NK-92 treated with Interleukin-12 subunit alpha and Interleukin-12 subunit beta, amount 100 ng/mL, for 24 hours (cell line): ENCODE measurements at places on chromosomes 1 and 21.

DNA sequence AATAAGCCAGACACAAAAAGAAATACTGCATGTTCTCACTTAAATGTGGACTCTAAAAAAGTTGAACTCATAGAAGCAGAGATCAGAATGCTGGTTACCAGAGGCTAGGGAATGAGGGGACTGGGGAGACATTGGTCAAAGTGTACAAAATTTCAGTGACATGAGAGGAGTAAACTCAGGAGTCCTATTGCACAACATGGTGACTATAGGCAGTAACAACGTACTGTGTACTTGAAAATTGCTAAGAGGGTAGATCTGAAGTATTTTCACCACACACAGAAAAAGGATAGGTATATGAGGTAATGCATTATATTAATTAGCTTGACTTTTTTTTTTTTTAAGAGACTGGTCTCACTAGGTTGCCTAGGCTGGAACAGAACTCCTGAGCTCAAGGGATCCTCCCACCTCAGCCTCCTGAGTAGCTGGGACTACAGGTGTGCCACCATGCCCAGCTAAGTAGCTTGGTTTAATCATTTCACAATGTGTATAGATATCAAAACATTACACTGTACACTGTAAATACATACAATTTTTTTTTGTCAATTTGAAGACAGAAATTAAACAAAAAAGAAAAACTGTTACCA is 7.4 kb downstream of the ZNF496 start:
- no peak for DNase-seq

- DNase-seq: no peak
These were observed 18.4 kb upstream of the TSPAN2 start for GRCh38 chr1:115107516-115108260.

DNA sequence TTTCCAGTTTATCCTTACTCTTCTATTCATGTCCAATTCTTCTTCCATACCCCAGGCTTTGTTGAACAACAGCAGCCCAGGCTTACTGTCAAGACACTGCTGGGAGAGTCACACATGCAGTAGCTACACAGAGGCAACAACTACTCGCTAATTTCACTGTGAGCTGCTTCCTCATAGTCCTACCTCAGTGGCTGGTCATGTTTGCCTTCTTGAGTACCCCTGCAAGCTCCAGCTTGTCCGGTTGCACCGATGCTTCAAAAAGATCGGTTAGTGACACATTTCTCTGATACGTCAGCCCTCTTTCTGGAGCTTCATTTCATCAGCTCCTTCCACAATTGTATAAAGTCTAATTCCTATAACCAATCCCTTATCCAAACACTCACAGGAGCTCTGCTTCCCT is 246.7 kb upstream of the NFIA start:
- DNase-seq: no peak

DNA sequence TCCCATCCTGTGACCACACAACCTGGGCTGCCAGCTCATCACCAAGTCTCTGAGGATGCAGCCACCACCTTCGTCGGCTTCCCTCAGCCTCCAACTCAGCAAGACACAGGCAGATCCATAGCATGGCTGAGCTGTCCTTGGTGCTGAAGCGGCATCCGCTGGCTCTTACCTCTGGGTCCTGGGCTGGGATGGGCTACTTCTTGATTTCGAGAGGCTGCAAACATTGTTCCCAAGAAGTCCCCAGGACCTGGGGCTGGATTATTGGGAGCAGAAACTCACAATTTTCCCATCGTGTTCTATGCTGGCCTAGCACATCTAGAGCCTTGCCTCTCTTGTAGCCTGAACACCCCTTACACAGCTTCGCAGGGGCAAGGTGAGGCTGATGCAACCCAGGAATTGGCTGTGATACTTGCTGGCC is 24.9 kb upstream of the C1QA start:
- no peak for DNase-seq

DNA sequence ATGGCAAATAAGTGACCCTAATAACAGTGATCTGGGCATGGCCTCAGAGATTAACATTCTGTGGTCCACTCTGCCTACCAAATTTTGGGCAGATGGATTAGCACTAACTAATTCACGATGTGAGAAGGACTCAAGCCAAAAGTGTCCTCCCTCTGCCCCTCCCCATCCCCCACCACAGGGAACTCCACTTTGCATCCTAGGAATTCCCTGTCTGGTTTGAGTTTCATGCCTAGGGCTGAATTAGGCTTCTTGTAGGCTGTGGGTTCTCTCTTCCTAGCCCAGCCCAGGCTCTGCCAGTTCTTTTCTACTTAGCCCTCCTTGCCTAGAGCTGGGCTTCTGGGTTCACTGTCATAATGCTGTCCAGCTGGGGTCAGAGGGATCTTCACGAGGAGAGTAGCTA is 64.1 kb downstream of the ATP2B4 start:
- no peak for DNase-seq

GRCh38 chr1:39159224-39160036 is 45.1 kb upstream of the MACF1 start:
- DNase-seq: no peak

DNA sequence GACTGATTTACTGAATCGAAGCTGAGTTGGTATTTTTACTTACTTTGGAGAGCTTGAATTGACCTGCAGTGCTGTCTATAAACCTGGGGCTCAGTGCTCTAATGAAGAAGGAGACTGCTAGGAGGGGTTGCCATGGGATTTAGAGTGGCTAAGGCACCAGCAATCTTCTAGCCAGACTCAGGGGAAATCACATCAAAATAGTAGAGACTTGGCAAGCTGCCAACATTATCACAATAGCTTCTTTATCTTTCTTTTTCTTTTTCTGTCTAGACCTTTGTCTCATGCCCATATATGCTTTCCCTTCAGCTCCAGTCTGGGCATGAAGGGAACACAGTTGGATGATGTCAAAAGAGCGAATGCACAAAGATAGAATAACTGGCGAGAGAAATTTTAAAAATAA is 301.1 kb upstream of the DPYD start:
- no peak for DNase-seq

DNA sequence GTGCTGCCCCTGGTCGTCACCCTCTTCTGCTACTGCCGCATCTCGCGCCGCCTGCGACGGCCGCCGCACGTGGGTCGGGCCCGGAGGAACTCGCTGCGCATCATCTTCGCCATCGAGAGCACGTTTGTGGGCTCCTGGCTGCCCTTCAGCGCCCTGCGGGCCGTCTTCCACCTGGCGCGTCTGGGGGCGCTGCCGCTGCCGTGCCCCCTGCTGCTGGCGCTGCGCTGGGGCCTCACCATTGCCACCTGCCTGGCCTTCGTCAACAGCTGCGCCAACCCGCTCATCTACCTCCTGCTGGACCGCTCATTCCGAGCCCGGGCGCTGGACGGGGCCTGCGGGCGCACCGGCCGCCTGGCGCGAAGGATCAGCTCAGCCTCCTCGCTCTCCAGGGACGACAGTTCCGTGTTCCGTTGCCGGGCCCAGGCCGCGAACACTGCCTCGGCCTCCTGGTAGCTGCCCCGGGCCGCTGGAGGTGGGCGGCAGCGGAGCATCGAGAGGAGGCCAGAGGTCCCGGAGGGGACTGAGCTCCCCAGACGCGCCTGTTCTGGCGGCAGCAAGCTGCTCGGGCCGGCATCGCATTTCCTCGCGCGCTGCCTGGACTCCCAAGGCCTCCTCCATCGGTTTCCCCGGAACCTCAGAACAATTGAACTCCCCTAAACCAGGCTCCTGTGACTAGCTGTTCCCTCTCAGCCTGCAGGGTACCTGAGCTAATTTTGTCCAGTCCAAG is 1.1 kb downstream of the GPR25 start:
- no peak for DNase-seq

DNA sequence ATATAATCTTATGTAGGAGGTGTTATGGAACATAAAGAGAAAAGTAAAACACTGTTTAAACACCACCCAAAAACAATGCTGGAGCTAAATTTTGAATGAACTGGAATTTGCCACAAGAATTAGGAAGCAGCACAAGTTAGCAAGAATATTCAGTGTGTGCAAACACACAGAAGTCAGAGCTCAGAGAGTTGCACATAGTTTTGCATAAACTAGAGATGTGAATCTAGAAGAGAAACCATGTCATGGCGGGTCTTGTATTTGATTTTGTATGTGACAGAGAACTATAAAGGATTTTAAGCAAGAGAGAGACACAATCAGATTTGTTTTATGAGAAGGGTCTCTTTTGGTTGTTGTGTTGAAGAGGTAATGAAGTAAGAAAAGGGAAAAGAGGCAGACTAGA is 38.2 kb downstream of the SELENOF start:
- DNase-seq: no peak

DNA sequence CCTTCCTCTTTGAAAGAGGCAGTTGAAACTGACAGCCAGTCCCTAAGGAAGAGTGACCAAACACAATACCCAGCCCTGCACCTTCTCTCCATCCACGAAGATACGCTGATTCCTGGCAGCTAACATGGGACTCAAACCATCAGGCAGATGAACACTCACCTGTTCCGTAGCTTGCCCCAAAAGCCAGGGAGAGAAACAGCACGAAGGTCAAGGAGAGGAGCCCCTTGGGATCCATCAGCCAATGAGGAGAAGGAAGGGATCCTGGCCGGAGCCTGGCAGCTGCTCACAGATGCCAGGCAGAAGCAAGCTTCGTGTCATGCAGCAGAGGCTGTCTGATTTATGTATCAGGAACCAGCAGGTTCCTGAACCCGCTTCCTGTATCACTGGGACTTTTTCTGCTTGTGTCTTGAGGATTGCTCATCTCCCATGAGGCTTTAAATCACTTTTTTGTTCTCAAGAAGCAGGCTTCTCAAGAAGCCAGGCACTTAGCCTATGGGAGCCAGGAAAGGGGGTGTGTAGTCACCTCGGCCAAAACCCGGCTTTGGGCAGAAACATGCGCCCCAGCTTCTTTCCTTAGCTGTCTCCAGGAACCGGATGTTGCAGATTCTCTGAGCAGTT is at the start of gene SLAMF1:
TSS of gene SLAMF1 (minus strand) at position 334 of the 618 bp plus-strand sequence. CDS start at position 235, 99 bp downstream.
- peak; percentile 24 for DNase-seq

DNA sequence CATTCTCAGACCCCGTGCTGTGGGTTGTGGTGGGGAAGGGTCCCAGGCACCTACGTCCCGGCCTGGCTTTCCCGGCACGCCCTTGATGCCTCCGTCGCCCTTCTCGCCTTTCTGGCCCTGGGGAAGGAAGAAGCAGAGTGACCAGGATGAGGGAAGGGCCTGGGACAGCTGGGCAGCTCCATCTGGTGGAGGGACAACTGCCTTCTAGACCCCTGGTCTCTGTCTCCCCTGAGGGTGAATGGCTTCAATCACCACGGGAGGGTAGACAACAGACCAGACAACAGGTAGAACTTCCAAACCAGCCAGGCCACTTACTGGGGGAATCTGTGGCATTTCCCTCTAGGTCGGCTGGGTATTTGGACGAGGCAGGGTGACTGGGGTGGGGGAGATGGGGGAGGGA is 11.9 kb downstream of the COL16A1 start:
- no peak for DNase-seq

DNA sequence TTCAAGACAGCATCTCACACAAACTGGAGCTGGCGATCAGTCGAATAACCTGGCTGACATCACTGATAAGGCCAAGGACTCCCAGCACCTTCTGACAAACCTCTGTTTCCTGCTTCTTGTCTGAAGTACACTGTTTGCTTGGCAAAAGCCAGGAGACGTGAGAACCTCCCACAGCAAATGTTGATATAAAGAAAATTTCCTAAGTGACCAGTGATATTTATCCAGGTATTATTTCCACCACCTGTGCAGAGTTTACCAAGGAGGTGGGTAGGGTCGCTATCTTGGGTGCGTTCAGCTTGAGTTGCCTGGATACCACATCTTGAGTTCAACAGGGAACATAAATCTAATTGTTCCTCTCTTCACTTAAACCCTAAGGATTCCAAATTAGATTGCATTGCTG is 72.9 kb downstream of the SETD4 start:
- no peak for DNase-seq

- DNase-seq: no peak
These were observed 49.0 kb downstream of the RAB3B start for GRCh38 chr1:51941528-51941927.

- DNase-seq: peak; percentile 77
These were observed 4.8 kb downstream of the RUNX3 start for GRCh38 chr1:24925082-24925779.
